ENCODE measurements at places on chromosomes 11 and 22.
A peak's percentile ranks its signal among the peaks of the same experiment; 100 is the strongest.

DNA sequence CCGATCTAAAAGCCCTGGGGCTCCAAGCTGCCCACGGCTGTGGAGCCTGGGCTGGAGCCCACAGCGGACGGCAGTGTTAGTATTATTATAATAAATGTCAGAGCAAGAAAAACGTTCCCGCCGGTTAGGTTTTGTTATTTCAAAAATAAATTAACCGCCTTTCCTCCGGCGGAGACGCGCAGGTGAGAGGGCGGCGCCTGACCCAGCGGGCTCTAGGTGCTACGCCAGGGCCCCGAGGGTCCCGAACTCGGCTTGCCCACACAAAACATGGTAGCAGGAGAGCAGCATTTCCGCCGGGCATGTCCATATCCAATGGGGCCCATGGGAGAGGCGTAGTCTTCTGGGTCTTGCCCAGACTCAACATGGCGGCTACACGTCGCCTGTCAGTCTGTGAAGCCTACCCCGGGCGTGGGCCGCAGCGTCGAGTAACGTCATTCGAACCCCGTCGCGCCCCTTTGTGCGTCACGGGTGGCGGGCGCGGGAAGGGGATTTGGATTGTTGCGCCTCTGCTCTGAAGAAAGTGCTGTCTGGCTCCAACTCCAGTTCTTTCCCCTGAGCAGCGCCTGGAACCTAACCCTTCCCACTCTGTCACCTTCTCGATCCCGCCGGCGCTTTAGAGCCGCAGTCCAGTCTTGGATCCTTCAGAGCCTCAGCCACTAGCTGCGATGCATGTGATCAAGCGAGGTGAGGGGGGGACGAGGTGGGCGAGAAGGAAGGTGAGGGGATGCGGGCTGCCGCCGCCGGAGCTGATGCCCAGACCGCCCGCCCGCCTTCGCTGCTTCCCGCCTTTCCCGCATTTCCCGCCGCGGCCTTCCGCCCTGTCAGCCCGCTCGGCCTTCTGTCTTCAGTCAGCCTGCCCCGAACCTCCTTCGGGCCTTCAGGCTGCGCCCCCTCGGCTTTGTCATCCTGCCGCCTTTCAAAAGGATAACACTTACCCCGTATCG is at the start of gene RRM1:
Gene RRM1, plus strand, starts transcription at position 452 of the 944 bp plus-strand sequence. Its CDS starts 214 bp downstream, at position 666.
- peak; percentile 83 for DNase-seq

DNA sequence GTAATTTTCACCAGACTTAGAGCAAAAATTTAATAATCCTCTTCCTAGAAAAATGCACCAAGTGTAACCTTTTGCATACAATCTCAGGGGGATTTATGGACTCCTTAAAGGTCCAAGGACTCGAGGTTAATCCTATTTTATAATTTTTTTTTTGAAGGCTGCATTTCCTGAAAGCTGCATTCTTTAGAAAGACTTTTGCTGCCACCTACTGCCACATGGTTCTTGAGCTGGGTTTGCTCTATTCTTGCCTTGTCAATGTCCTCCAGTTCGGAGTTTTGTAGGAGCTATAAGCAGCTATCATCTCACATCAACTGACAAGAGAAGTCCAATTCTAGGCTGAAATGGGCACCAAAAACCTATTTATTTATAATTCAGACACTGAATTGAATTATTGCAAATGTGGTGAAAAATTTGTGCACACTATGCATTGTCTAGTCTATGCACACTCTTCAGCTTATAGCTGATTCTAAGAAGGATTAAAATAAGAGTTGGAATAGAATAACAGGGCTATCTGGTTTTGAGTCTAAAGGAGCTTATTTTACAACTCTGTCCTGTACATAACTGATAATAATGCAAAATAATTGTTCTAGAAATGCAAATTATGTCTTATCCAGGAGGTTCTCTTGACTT is 31.3 kb downstream of the TRAF6 start:
- DNase-seq: no peak

GRCh38 chr11:30635401-30635989 is 49.3 kb upstream of the MPPED2 start:
- peak; percentile 6 for DNase-seq

- no peak for DNase-seq
These were observed 198.5 kb downstream of the MYO18B start for GRCh38 chr22:25940479-25940878.

DNA sequence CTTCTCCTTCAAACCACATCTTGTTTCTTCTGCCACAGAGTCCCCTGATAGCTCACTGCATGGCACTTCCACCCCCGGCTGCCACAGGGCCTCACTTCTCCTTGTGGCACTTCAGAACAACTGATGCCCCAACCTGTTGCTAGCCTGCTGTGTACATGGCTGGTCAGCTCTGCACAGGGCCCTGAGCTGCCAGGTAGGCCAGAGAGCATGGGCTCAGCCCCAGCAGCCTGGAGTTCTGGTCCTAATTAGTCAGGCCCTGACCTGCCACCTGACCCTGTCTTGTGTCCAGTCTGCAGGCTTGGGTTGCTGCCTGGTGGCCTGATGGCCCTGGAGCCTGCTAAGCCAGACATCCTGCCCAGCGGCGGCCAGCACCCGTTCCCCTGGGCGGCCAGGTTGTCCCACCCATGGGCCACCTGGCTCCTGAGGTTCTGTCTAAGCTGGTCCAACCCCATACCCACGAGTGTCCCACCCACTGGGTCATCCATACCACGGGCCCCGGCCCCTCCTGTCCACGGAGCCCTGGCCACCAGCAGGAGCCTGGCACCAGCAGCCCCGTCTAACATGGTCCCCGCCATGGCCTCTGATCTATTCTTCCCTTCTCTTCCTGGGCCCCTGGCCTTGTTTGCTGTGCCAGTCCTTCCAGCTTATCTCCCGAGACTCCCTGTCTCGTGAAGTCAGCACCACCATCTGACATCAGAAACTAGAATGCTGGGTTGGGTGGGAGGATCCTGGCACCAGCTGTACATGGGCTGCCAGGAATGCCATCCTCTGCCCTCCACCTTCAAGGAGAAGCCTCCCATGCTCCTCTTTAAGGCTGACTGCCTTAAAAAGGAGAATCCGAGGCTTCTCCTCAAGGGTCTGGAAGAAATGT is 3.1 kb upstream of the CERK start:
- DNase-seq: peak; percentile 53

- no peak for DNase-seq
These were observed at the start of gene DKK3 for GRCh38 chr11:12007769-12008737. Gene DKK3, minus strand, starts transcription at chr11:12008626. Its CDS starts 44 bp downstream, at chr11:12008582.

- DNase-seq: no peak
These were observed 158.7 kb upstream of the ARHGAP20 start for GRCh38 chr11:110870816-110871522.

DNA sequence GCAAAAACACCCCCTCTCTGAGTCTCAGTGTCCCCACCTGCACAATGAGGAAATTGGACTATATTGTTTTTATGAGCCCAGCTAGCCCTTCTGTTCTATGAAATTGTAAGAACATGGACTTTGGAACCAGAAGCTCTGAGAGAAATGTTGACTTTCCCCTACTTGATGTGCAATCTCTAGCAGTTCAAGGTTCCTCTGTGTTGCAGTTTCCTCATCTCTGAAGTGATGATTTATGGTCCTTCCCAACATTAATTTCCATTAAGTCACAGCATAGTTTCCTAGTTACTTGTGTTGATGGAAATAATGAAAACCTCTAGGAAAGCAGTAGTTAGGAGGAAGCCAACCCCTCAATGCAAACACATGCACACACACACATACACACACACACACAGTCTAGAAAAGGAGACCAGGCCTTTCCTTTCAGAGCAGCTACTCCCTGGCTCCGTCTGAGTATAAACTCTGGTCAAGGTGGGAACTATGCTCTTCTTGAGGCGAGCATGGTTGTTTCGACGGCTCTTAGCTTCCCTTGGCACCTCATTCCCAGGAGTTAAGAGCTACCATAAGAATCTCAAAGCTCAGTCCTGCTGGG is 518.4 kb downstream of the SOX6 start:
- no peak for DNase-seq

DNA sequence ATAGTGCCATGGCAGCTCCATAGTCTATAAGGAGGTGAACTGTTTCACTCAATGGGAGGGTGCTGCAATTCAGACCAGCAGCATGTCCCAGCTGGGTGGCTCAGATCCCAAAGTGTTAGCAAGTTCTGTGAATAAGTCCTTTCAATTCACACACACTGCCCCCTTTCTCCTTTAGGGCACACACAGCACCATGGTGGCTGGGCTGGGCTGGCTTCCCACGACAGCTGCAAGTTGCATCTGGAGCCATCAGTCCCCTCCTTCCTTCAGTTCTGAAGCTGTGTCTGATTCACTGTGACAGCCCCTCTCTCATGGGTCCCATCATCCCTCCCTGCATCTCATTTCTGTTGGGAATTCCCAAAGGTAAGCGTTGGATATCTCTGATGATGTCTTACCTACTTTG is 324.1 kb upstream of the NCAM1 start:
- no peak for DNase-seq

GRCh38 chr22:48644108-48644507 is 1183.6 kb downstream of the BRD1 start:
- DNase-seq: no peak

GRCh38 chr11:95255251-95256145 is 24.5 kb upstream of the SESN3 start:
- no peak for DNase-seq

DNA sequence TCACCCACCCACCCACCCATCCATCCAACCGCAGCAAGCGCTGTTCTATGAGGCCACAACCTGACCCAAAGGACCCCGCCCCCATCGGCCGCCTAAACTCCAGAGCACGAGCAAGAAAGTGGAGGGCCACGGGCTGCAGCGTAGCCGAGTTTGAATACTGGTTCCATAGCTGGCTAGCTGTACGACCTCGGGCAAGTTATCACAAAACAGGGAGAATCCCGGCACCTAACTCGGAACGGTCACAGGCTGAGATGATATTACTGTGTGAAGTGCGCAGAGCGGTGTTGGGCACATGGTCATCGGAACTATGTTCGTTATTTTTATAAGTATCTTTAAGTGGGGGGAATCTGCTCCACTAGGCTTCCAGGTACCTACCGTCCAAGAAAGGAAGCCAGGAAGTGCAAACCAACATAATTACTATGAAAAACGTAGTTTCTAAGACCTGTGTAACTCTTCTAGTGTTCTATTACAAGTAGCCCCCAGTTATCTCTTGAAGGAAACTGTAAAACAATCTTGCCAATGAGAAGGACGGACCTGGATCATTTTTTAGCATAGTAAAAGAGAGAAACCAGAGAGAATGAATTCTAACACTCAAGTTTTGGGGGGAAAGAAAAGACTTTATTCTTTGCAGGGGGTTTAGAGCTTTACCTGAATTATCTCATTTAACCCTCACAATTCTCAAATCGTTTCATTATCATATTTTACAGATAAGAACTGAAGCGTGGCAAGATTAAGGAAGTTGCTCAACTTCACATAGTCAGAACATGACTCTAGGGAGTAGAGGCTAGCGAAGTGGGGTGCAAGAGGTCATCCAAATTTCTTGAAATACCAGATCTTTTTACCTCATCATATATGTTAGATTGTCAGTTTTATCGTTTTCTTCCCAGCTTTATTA is 663 bp upstream of the BUD13 start:
- no peak for DNase-seq

DNA sequence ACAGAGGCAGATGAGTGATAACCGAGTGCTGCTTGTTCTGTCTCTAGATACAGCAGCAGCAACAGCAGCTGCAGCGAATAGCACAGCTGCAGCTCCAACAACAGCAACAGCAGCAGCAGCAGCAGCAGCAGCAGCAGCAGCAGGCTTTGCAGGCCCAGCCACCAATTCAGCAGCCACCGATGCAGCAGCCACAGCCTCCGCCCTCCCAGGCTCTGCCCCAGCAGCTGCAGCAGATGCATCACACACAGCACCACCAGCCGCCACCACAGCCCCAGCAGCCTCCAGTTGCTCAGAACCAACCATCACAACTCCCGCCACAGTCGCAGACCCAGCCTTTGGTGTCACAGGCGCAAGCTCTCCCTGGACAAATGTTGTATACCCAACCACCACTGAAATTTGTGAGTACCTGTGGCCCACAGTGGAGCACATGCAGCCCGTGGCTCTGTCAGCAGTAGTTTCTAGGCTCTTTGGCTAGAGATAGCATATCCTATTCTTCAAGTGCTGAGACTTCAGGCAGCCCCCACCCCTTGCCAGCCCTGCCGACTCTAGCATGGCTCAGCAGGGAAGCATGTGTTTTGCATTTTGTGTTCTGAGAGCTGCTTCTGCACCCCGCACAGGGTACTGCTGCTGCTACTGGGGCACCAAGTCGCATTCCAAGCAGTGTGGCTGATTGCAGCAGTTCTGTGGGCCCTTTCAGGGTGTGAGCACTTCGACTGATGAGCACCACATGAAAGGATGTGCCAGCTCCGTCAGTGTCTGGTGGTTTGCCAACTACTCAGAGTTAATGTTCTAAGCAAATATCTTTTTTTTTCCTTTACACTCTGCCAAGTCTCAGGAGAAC is 59.2 kb downstream of the MED15 start:
- DNase-seq: no peak

- DNase-seq: no peak
These were observed 1.8 kb downstream of the PANX1 start for GRCh38 chr11:94130298-94131046.

GRCh38 chr11:70077411-70078094 is 564 bp upstream of the ANO1 start:
- no peak for DNase-seq

- no peak for DNase-seq
These were observed 105.2 kb upstream of the RRM1 start for GRCh38 chr11:3989276-3989920.

Measured in retinal pigment epithelial cell (primary cell).